ENCODE measurements at places on chromosomes 1 and 21.

- no peak for DNase-seq
Observed at GRCh38 chr1:2400950-2401649, 9.5 kb downstream of the RER1 start.

- no peak for DNase-seq
Observed at GRCh38 chr1:82923931-82924330, 1075.0 kb downstream of the TTLL7 start.

GRCh38 chr1:229248821-229249817 lies 21.8 kb upstream of the RAB4A start:
- no peak for DNase-seq

DNA sequence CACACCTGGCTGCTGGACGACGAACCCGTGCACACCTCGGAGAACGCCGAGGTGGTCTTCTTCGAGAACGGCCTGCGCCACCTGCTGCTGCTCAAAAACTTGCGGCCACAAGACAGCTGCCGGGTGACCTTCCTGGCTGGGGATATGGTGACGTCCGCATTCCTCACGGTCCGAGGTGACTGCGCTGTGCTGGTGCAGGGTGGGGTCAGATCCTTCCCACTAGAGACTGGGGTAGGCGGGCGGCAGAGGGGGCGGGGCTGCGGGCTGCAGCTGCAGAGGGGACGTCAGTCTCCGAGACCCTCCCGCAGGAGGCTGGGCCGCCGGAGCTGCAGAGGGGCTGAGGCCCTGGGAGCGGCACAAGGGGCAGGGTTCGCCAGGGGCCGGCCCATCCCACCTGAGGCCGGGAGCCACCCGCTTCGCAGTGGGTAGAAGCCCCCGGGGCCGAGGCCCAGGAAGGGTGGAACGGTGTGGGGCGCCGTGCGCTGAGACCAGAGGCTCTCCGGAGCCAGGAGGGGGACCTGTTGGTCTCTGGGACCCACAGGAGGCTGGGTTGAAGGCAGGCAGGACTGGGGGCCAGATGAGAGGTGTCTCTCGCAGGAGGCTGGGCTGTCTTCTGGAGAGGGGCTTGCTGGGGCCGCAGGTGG lies 90.6 kb downstream of the TRIM11 start:
- peak; percentile 75 for DNase-seq

- no peak for DNase-seq
Observed at GRCh38 chr1:39115271-39116110, 89.0 kb upstream of the MACF1 start.

DNA sequence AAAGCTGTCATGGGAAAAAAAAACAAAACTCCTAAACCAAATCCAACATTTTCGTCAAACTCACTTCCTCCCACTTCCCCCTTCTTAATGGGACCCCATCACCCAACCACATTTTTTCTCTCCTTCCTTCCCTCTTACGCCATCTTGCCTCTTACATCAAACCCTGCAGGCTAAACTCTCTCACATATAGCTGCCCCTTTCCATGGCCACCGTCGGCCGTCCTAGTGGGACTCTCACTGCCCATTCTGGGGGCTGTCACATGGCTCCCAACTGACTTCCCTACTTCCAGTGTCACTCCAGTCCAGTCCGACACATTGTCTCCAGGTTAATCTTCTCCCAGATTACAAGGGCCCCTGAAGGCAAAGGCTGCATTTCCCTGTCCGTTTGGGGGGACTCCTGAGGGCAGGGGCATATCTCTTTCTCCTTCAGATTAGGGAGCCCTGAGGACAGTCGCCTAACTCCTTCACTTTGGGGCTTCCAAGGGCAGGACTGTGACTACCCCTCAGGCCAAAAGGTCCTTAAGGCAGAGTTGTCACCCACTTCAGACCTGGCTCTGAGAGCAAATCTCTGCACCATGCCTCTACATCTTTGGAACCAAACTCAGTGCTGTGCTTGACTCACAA lies 658 bp downstream of the UBXN11 start:
- DNase-seq: no peak

Data from posterior vena cava (tissue), 2 donors.